GM18507 (cell line): ENCODE measurements at places on chromosomes 7 and 10.

GRCh38 chr10:84172467-84173356, 889 bp upstream of the GPR15LG start:
- no peak for DNase-seq

GRCh38 chr7:39810710-39811109, 139.3 kb upstream of the CDK13 start:
- DNase-seq = no peak

GRCh38 chr10:93386631-93387369, 95.3 kb downstream of the MYOF start:
- DNase-seq = no peak

- DNase-seq = peak; percentile 81
These were observed 37.8 kb upstream of the PSAP start for GRCh38 chr10:71888623-71889387.

DNA sequence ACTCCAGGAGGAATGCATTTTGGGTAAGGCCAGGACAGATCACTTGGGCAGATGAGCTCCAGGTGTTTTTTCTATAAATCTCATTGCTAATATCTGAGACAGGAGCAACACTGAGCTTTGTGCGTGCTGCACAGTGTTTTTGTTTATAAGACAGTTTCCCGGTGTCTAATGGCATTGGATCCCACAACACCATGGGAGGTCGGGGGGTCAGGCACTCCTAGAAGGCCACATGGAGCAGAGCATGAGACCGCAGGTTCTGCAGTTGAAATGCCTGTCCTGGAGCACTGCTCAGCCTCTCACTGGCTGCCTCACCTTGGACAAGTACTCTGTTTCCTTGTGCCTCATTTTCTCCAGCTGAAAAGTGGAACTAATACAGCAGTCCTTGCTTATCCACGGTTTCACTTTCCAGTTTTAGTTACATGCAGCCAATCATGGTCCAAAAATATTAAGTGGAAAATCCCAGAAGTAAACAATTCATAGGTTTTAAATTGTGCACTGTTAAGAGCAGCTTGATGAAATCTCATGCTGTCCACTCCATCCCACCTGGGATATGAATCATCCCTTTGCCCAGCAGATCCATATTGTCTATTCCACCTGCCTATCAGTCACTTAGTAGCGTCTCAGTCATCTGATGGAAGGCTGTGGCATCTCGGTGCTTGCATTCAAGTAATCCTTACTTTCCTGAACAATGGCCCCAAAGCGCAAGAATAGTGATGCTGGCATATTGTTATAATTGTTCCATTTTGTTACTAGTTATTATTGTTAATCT, 35.2 kb downstream of the ATXN7L1 start:
- DNase-seq = no peak
